ENCODE measurements at places on chromosomes 7 and 10.

GRCh38 chr7:76346097-76346496 is 12.7 kb downstream of the YWHAG start:
- no peak for DNase-seq

- no peak for DNase-seq
Observed at GRCh38 chr7:20602306-20602705, 13.2 kb upstream of the ABCB5 start.

- peak; percentile 76 for DNase-seq
Observed at GRCh38 chr7:155003376-155004214, 671 bp upstream of the PAXIP1 start.

GRCh38 chr7:134907000-134907399 is 79.3 kb upstream of the AGBL3 start:
- no peak for DNase-seq

DNA sequence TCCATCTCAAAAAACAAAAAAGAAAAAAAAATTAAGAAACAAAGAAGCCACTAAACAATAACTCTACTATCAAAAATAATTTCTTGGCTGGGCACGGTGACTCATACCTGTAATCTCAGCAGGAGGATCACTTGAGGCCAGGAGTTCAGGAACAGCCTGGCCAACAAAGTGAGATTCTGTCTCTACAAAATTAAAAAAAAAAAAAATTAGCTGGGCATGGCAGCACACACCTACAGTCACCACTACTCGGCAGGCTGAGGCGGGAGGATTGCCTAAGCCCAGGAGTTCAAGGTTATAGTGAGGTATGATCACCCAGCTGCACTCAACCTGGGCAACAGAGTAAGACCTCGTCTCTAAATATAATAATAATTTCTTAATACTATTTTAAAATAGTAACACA is 69.0 kb downstream of the PARD3 start:
- no peak for DNase-seq

GRCh38 chr7:10708447-10708846 is 265.2 kb upstream of the PHF14 start:
- DNase-seq: no peak

- no peak for DNase-seq
Observed at GRCh38 chr7:55594870-55595269, 22.6 kb upstream of the VOPP1 start.

- no peak for DNase-seq
Observed at GRCh38 chr10:48505394-48506112, 99.3 kb downstream of the ARHGAP22 start.

DNA sequence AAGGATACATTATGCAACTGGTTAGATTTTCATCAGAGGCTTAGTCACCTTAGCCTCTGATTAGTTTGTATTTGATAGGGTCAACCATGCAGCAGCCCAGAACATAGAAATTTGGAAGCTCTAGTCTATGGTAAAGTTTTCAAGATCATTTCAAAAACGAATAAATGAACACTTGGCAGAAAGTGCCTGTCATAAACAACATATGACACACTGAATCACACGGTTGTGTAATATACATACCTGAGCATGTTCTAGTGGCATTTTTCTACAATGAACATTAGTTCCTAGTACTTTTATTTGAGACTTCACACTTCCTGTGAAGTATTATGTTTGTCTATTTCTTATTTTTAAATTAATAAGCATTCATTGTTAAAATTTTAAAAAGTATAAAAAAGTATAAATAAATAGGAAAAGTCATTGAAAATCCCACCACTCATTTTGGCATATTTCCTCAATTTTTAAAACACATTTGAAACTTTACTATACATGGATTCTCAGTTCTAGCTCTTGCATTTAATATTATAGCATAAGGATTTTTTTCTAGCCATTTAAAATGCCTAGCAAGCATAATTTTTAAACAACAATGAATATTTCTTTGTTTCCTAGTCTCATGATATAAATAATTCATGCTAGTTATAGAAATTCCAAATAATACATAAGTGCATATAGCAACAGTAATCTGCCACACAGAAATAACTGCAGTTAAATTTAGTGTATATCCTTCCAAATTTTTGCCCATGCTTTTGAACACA is 25.7 kb upstream of the PRPS1L1 start:
- peak; percentile 8 for DNase-seq

- DNase-seq: peak; percentile 65
Observed at GRCh38 chr7:116363637-116364432, 135.7 kb upstream of the CAV2 start.

DNA sequence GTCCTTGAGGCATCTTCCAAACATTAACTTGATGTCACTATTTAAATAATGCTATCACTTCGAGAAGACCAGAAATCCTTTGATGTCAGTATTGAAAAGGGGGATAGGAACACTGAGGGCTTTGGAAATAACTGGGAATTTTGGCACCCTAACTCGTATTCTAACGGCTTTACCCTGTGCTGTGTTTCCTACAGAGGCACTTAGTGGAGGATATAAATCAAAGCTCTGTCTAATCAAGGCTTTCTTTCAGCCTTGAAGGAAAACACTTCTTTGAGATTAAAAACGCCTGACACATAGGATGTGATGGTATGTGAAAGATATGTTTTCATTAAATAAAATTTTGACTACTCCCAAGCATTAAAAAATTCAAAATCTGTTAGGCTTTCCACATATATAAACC is 62.3 kb downstream of the CREB5 start:
- DNase-seq: no peak

- DNase-seq: no peak
Observed at GRCh38 chr10:75944061-75944460, 512.6 kb downstream of the LRMDA start.

DNA sequence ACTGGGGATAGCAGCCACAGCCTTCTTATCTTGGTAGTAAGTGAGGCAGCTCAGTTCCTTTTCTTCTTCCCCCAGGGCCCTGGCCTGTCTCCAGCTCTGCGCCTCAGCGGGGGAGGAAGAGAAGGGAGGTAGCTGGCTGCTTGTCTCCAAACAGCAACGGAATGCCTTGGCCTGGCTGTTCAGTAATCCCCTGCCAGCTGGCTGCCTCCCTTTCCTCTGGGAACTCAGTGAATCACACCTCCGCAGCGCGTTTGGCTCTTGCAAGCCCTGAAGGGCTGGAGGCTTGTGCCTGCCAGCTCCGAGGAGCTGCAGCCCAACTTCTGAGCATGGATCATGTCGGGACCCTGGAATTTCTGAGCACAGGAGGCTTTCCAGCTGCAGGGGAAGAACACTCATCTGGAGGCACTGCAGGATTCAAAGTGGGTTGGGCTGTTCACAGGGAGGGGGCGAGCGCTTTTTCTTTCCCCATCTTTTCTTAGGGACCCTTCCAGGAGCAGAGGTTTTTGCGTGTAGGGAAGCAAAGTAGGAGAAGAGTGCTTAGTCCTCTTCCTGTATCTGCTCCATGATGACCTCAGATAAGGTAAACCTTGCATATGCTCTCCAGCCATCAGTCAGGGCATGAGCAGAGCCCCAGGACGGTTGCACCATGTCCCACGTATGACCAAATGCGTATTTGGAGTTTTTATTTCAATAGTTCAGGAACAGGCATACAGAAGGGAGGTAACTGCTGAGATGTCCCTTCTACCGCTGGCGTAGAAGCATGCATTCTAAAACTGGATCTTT is 253.2 kb upstream of the INHBA start:
- peak; percentile 100 for DNase-seq

DNA sequence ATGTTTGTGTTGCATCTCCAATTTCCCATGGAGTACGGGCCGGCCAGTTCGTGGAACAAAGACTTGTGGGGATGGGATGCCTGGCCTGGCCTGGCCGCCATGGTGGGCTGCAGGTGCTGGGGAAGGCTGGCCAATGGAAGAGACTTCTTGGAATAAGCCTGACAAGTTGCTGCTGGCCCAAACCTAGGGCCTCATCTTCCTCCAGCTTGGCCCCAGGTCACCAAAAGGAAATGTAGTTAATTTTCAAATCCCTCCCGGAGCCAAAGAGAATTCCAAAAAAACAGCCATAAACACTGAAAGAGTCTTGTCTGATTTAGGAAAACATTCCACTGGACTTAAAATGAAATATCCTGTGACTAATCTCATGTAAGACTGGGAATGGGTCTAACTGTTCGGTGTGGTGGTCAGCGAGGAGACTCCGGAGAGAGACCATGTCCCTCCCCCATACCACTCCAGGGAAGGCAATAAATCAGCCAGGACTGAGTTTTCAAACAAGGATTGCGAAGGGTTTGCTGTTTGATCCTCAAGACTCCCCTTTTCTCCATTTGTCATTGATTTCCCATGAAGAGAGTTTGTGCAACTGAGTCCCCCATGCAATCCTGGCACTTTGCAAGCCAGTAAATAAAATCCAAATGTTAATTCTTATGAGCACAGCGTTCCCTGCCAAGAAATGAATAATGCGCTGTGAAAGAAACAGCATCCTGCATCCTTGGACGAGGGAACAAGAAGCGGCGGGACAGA is 128.7 kb upstream of the HABP2 start:
- no peak for DNase-seq

GRCh38 chr7:2100278-2101208 is 132.2 kb downstream of the MAD1L1 start:
- no peak for DNase-seq

- DNase-seq: no peak
Observed at GRCh38 chr10:60508831-60509230, 119.2 kb upstream of the ANK3 start.

- DNase-seq: no peak
Observed at GRCh38 chr10:70426823-70427222, 14.7 kb downstream of the NODAL start.

GRCh38 chr7:108201766-108202165 is 71.6 kb upstream of the LAMB4 start:
- DNase-seq: no peak

GRCh38 chr10:102262744-102263370 is 17.5 kb downstream of the GBF1 start:
- peak; percentile 31 for DNase-seq

DNA sequence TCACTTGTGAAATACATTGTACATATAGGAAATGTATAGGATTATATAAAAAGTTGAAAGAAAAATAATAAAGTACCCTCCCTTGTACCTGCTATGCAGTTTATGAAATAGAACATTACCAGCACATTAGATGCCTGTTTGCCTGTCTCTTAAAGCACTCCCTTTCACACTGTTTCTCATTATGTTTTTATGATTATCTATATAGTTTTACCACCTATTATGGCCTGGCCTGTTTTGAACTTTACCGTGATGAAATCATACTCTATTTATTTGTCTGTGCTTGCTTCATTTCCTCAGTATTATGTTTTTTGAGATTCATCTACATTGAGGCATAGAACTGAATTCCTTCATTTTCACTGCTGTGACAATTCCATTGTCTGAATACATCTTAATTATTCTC is 41.1 kb downstream of the DGKB start:
- no peak for DNase-seq

DNA sequence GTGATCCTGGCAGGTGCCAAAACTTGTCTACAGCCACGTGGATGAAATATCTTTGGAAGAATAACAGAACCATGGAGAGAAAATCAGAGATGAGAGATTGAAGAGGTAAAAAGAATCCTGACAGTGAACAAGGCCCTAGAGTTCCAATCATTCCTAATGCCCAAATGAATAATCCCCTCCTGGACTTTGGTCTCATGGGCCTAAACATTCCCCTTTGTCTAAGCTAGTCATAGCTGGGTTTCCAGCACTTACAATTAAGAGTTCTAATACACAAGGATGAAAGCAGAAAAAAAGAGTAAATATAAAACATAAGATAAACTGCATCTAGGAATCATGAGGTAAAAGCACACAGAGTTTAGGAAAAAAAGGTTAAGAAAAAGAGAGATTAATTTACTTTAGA is 40.2 kb downstream of the ARHGAP12 start:
- DNase-seq: no peak

- no peak for DNase-seq
Observed at GRCh38 chr10:80498078-80498832, 39.4 kb upstream of the SH2D4B start.

DNA sequence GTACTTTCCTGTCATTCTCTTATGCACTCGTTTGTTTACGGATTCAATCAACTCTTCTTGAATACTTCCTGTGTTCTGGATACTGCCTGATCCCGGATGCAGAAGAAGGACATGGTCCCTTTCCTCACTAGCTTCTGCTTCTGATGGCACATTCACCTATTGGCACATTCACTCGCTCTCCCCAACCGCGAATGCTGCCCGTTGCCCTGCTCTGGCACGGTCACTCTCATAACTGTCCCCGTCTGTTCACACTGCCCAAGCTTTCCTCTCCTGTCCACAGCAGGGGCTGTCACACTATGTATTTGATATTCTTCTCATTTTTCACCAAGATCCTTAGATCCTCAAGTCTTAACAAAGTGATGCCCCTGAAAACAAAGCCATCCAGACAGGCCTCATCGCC is 327.4 kb downstream of the PAXIP1 start:
- DNase-seq: no peak

DNA sequence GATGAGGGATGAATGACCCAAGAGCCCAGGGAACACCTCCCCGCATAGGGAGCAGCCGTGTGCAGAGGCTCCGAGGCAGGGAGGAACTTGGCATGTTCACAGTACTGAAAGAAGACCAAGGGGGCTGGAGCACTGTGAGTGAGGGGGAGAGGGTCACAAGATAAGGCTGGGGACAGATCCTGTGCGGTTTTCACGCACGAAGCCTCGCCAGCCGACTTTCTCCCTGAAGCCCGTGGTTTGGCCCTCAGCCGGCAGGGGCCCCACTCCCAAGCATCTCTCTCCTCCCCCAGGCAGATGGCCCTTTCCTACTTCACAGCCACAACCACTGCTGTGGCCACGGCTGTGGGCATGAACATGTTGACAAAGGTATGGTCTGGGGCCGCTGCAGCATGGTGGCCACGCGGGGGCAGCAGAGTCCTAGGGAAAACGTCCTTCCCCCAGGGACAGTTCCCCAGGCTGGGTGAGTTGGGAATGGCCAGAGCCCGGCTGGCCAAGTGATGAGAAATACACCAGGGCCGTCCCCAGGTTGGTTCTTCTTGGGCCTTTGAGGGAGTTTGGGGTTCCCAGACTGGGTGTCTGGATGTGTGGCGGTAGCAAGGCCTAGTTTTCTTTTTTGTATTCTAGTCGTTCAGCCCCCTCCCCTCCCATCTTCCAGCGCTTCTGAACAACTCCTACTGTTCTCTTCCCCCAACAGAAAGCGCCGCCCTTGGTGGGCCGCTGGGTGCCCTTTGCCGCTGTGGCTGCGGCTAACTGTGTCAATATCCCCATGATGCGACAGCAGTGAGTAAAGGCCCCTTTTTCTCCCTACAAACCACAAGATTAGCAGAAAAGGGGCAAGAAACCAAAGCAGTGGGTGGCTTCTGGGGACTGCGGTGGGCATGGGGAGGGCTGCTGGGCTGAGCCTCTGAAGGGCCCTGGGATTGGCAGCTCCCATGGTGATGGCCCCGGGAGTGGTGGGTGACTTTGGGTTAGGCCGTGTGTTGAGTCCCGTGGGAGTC is 14.4 kb upstream of the WBP1L start:
- DNase-seq: peak; percentile 87

DNA sequence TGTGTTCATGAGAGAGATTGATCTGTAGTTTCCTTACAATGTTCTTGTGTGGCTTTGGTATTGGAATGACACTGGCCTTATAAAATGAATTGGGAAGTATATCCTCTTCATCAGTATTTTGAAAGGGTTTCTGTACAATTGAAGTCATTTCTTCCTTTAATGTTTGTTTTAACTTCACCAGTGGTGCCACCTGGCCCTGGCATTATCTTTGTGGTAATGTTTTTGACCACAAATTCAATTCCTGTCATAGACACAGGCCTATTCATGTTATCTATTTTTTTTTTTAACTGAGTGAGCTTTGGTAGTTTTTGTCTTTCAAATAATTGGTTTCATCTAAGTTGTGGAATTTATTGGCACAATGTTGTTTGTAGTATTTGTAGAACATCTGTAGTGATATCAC is 127.7 kb downstream of the CDK14 start:
- DNase-seq: no peak

- no peak for DNase-seq
Observed at GRCh38 chr7:155408651-155409586, 49.0 kb upstream of the EN2 start.

All from fibroblast of pulmonary artery (primary cell).